ENCODE measurements at places on chromosomes 2 and 18. TPM values are rescaled to one million over a fixed set of nuclear protein-coding genes. Genes with fewer than 3 reads are reported as not detected.

GRCh38 chr2:220966636-220967035 lies 605.5 kb downstream of the EPHA4 start:
- DNase-seq = no peak

GRCh38 chr2:218328294-218328693 lies 28.4 kb upstream of the CATIP start:
- no peak for DNase-seq

DNA sequence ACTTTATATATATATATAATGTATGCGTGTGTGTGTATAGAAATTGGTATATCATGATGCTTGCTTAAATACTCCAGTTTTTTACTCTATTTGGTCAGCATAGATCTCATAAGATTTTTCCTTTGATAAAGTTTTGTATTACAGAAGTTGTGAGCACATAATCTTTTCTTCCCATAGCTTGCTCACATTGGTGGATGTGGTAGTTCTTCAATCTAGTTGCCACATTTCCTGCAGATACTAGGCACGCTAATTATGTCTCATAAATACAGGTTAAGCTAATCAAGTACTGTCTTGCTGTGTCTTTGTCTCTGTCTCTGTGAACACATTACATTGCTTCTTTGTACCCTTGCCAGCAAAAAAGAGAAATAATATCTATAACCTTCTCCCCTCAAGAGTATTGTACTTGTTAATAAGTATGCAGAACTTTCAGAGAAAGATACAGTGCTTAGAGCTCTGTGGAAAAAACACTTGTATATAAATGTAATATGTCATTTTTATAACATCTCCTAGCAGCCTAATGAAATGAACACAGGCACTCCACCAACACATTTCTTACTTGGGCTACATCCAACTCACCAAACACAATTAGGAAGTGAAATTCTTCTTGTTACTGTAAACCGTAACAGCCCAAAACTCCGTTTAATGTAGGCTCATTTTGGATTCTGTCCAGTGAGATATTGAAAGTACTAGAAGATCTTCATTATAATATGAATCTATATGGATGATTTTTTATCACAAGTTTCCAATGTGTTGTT lies 306.7 kb upstream of the SLC8A1 start:
- DNase-seq = no peak

GRCh38 chr2:135490376-135490775 lies 40.6 kb downstream of the ZRANB3 start:
- no peak for DNase-seq

DNA sequence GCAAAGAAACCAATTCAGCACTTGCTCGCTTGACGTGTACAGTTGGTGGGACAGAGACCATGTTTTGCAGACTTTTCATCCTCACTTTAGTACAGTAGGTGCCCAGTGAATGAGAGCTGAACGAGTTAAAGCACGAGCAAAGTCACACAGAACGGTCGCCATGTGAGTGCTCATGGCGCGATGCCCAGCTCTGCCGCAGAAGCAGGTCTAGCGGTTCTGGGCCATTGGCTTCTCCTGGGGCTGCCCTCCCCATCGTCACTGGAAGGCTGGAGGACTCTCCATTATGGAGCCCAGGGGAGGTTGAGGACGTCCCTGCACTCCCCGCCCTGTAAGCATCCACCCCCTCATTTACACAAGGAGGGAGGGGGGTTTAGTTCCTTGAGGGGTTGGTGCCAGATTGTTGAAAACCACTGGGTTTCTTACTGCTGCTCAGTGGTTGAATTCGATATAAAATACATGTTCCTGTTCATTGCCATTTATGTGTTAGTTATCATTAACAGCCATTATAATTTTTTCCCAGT lies 24.9 kb downstream of the PTGR3 start:
- DNase-seq = peak; percentile 34

GRCh38 chr18:54995421-54996143 lies 36.3 kb upstream of the CCDC68 start:
- DNase-seq = no peak

- DNase-seq = no peak
Measured at GRCh38 chr2:232528746-232529460, 2.9 kb downstream of the CHRND start.

DNA sequence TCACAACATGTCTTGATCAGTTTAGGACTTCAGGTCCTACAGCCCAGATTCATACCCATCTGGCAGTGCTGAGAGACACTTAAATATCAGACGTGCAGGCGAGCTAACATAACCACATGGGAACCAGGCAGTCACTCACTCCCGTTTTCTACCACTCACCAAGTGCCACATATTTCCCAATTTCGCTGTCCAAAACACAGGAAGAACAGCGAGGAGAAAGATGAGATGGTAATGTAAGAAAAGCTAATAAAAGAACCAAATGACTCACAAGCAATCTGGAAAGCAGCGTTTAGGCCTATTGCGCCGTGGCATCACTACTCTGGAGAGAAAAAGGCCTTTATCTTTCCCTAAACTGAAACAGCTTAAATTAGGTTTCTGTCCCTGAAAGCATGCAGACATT lies 647.8 kb upstream of the SLC39A10 start:
- DNase-seq = no peak

DNA sequence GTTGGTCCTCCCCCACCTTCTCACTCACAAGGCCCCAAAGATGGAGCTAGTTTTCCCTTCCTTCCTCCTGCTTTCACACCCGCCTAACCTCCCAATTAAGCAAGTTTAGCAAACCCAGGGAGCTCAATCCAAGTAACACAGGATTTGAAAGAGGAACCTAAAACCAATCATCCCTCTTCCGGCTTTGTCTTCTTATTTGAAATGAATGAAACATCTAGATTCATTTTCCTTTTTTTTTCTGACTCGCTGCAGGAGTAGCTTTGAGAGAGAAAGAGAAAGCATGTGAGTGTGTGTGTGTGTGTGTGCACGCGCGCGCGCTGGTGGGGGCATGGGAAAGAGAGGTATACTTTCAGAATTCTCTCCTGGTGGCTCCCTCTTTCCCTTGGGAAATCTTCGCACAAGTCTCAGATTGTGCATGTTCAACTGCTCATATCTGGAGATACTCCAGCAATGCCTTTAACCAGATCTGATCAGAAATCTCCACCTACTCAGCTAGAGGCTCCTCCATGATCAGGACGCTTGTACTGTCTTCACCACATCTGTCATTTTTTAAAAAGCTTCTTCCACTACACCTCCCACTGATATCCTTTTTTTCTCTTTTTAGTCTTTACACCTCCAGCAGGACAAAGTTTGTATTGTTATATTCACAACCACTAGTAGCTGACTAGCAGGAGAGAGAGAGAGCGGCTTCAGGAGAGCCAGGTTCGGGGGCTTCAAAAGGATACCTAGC lies 1.7 kb downstream of the SLC8A1 start:
- no peak for DNase-seq

DNA sequence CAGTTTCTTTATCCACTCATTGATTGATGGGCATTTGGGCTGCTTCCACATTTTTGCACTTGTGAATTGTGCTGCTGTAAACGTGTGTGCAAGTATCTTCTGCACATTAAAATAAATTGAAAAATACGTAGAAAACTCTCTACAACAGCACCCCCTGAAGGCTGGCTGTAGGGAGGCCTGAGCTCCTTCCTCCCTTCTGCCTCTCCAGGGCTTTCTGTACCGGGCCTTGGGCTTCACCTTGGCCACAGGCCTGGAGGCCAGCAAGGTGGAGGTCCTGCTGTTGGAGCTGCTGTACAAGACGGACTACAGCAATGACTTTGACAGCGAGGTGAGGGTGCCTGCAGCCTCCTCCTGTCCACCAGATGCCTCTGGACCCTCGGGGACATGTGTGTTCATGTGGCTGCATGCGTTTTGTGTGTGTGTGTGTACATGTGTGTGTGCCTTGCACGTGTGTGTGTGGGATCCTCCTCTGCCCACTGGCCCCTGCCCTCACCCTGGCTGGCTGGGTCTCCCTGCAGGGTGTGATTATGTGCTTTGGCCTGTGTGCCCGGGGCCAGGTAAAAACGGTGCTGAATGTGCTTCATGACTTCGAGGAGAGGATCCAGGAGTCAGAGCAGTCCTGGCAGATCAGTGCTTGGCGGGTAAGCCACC lies 29.2 kb downstream of the MROH2A start:
- DNase-seq = no peak

GRCh38 chr2:160494201-160494644 lies 616 bp upstream of the RBMS1 start:
- DNase-seq = no peak

GRCh38 chr2:169520896-169521295 lies 11.4 kb downstream of the KLHL41 start:
- no peak for DNase-seq

DNA sequence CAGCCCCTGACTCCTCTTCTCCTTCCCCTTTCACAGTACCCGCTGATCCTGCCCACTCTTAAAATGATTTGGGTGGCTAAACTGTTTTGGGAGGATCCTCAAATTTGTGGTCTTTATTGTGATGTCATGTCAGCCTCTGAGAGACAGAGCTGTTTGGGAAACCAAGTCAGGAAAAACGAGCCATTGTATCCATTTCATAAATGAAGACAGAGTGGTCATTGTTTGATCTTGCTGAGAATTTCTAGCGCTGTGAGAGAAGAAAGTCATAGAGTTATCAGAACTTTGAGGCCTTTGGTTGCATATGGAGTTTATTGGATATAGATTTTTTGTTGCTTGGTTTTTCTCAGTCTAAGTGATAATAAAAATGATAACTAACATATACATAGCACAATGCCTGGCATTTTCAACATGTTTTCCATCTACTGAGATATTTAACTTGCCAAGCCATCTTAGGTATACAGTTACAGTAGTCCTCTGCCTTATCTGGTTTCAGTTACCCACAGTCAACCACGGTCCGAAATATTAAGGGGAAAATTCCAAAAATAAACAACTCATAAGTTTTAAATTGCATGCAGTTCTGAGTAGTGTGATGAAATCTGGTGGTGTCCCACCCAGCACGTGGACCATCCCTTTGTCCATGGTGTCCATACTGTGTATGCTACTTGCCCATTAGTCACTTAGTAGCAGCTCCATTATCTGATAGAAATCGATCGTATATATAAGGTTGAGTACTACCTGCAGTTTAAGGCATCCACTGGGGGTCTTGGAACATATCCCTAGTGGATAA lies 105.0 kb upstream of the RASGRP3 start:
- no peak for DNase-seq

DNA sequence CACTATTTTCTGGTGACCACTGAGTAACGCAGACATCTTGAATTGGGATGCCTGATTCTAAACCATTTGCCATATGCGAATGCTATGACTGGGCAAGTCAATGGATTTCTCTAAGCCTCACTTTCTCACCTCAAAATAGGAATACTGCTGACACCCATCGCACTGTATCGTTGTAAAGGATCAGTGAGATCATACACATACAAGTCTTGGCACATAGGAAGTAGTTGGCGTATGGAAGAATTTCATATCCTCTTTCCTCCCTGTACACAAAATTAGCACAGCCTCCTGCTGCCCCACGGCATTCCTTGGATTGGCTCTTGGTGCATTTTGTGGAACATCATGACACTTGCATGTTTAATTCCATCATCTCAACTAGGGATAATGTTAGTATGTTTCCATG lies 366.9 kb downstream of the CMPK2 start:
- no peak for DNase-seq

- DNase-seq = peak; percentile 84
Measured at GRCh38 chr18:41391616-41392595, 563.1 kb upstream of the PIK3C3 start.

DNA sequence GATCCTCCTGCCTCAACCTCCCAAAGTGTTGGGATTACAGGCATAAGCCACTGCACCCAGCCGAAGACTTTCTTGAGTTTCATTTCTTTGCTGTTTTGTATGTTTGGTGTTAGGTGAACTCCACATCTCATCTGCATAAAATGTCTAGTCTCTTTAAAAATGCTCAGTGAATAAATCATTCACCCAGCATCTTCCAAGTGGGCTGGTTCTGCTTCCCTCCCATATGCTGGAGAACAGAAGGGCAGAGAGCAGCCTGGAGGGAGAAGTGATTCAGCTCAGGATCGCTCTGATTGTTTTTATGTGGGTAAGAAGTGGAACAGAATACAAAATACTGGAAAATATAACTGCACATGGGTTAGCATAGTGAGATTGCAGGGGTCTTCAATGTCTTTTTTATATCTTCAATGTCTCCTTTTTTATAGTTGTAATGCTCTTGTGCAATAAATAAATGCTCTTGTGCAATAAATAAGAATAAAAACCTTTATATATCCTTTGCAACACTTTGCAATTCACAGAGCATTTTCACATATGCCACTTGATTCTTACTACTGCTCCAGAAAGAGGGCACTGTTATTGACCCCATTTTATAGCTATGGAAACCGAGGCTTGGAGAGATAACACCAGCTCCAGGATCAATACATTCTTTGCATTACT lies 253.0 kb upstream of the NCKAP5 start:
- no peak for DNase-seq

- no peak for DNase-seq
Measured at GRCh38 chr2:203603456-203604389, 68.6 kb upstream of the RAPH1 start.

DNA sequence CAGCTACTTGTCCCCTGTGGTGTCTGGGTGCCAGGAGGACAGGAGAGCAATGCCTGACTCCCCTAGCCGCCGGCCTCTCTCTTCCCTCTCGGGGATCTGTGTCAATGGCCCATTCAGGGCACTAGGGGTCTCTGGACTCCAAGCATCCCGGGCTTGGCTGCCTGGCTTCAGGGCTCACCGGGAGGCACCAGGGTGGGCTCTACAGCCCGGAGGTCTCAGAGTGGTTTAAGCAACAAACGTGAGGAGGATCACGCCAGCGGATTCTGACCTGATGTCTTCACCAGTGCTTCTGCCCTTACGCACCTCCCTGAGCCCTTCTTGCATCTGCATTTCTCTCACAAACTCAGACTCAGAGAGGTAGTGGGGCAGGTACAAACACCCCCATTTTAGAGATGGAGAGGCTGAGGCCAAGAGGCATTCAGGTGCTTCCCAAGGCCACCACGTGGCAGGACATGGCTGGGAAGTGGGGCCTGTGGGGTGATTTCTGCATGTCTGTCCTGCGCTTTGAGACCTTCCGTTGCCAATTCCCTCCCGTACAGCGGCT lies 243.0 kb downstream of the CELF4 start:
- no peak for DNase-seq

GRCh38 chr2:106581328-106581727 lies 94.2 kb downstream of the CD8B2 start:
- DNase-seq = no peak

DNA sequence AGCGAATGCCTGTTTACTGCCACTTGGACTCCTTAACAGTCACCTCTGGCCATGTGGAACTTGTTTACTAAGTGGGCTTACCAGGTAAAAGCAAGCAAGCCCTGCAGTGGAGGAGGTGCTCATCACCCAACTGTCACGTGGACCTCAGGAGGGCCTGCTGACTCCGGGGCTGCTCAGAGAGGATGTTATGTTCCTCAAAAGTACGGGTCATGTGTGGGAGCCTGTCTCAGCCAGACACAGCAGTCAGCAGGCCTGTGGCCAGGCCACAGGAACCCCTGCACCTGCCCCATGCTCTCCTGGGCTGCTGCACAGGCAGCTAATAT lies 36.2 kb downstream of the AMER3 start:
- DNase-seq = peak; percentile 32

TTR gene
- total RNA-seq = not detected

LOXL3 gene
- total RNA-seq = 28.3 TPM

PROM2 gene
- 4.2 TPM for total RNA-seq

IL36RN gene
- not detected for total RNA-seq

L3MBTL4 gene
- total RNA-seq = 13.2 TPM

UPP2 gene
- not detected for total RNA-seq

PSMA8 gene
- total RNA-seq = not detected

EFR3B gene
- total RNA-seq = 15.2 TPM

CREG2 gene
- total RNA-seq = not detected

CNGA3 gene
- total RNA-seq = 1.0 TPM

All from upper lobe of left lung (tissue), 6 donors.